ENCODE measurements at places on chromosomes 13 and 19.

GRCh38 chr13:101697745-101698144 is 245.3 kb downstream of the ITGBL1 start:
- DNase-seq, result no peak

DNA sequence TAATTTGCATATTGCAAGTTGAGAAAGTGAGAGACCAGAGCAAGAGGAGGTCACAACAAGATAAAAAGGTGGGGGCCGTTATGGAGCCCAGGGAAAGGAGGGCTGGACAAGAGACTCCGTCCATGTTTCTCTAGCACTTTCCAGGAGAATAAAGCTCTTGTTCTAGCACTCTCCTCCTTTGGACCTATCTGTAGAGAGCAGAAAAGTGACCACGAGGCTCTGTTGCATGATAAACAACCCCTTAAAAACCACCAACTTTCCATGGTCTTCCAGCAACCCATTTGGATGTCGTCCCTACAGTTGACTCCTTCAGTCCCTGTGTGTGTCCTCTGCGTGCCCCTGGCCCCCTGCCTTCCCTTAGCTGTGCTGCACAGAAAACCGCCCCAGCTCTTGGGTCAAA is 4.1 kb upstream of the ARL11 start:
- DNase-seq, result no peak

DNA sequence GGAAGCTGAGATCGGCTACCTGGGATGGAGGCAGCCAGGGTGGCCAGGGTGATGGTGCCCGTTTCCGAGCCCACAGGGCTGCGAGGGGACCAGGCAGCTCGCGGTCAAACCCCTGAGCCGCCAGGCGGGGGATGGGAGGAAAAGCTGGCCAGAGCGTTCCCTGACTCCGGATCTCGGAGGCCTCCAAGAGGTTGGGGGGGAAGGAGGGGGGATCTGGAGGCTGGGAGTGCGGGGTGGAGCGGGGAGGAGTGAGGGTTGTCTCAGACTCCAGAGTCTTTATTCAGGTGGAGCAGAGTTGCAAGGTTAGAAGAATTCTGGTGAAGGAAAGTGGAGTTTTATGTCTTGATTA is 1.1 kb downstream of the CACNG7 start:
- no peak for DNase-seq

- peak; percentile 15 for DNase-seq
Observed at GRCh38 chr19:43934985-43935708, at the start of gene ZNF45. ZNF45 (minus strand) TSS chr19:43935282; CDS start chr19:43922185, 13,097 bp downstream.

GRCh38 chr19:34808566-34808965 is 35.6 kb upstream of the ZNF599 start:
- DNase-seq, result peak; percentile 7

GRCh38 chr13:59445812-59446211 is 717.9 kb downstream of the DIAPH3 start:
- no peak for DNase-seq

DNA sequence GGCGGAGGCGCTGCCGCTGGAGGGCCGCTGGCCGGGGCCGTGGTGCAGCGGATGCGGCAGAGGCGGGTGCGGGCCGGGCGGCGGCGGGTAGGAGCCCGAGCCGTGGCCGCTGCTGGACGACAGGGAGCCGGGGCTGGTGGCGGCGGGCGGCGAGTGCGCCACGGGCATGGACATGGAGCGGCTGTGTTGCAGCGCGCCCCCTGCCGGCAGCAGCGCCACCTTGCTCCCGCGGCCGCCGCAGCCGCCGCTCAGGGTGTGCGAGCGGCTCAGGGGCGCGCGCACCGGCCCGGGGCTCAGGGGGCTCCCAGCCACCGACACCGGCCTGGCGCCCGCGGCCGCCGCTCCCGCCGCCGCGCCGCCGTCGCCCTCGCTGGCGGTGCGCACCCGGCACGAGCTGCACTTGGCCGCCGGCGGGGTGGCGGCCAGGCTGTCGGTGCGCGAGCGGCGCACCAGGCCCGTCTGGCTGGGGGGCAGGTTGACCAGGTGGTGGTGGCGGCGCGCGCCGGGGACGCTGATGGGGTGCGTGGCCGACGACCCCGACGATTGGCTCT is 1.7 kb downstream of the IRS2 start:
- DNase-seq, result no peak

DNA sequence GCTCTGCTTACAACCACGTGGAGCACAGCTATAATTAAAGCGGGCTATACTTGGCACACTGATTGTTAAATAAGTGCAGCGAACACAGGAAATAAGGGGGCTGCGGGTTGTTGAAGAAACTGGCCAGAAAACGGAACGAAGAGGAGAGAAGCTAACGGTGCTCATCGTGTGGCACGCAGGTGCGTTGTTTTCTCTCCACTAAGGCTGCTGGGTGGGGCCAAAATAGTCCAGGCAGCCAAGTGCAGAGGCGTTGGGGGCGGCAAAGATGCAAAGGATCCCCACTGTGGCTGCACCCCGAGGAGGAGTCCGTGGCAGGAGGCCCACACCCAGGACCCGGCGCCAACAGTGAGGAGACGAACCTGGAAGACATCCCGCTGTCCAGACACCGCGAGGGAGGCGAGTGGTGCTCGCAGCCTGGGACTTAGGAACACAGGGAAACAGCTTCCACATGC is 8.1 kb upstream of the ARL11 start:
- no peak for DNase-seq

DNA sequence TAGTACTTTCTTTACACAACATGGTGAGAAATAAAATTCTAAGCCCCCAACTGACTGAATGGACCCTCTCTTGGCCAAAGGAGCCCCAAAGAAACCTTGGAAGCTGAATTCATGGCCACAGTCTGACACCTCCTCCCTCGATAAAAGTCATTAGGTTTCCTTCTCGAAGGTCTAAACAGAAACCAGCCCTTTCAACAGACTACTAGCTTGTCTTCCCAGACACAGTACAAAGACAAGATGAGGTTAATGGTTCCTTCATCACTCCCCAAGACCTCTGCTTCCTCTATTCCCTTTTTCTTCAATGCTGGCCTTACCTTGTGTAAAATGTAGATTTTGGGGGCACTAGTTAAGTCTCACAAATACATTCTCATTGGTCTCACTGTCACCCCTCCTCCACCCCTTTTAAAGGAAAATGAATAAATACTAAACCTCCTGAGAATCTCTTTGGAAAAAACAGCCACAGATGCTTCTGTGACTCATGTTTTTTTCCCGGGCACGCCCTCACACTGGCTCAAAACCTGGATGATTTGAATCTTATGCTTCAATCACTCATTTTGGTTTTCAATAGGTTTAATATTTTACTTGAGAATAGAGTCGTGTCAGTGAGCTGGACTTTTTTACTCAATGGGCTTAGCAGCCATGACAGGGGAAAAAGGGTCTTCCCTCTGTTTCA is 65.8 kb upstream of the MED4 start:
- DNase-seq, result no peak

- no peak for DNase-seq
Observed at GRCh38 chr13:25881971-25882451, 169.8 kb downstream of the SHISA2 start.

DNA sequence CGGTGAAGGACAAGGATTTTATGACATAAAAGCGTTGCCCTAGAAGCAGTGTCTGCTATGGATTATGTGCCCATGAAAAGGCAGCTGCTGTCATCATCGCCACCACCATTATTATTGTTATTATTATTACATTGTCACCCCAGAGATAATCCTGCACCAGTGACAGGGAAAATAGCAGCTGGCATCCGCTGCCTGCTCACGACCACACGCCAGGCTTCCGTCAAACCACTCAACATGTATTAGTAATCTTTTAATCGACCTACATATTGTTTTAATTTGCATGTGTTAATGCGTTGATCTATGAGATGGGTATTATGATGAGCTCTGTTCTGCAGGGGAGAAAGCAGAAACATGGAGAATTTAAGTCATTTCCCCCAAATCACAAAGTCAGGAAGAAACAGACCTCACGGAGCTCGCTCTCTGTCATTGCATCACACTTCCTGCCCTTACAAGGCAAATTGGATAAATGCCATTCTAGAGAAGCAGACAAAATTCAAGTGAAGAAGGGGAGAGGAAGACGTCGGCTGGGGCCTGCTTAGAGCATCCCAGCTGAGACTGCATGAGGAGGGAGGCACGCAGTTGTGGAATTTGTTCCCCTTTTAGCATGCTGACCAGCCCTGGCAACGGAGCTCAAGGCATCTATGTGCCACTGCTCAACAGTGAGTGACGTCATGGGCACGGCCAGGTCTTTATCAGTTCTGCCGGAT is at the start of gene FFAR3:
Gene FFAR3, plus strand, starts transcription at position 594 of the 707 bp plus-strand sequence. CDS start 431 bp downstream, outside the sequence.
- DNase-seq, result no peak

GRCh38 chr19:35468637-35469036 is 20.6 kb downstream of the FFAR2 start:
- no peak for DNase-seq

DNA sequence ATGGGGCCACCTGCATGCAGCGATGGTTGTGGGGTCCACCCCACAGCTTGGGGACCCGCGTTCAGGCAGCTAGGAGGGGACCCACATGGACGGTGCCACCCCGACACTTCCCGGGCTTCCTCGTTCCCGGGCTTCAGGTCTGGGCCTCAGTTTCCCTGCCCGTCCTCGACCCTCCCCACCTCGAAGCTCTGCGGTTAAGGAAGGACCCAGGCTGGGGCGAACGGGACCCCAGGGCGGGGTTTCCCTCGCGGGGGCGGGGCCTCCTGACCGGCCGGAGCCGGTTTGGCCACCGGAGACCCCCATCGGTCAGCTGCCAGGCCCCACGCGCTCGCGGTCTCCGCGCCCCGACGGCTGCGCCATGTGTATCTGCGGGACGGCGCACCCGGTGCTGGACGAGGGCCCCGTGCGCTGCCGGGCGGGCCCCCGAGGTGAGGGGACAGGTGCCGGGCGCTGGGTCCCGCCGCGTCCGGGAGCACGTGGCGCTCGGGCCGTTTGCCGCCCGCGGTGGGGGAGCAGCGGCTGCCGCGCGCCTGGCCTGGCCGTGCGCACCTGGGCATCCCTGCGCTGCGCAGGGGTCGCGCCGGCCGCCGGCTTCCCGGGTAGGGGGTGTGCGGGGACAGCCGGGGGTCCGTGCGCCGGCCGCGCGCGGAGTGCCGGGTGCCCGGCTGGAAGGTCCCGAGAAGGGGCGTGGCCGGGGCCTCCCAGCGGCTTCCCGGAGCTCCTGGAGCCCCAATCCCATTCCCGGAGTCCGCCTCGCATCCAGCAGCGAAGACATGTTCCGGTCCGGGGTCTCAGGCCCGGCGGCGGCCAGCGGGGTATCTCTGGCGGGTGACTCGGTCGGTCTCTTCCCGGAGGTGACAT is 4.2 kb downstream of the ARHGAP45 start:
- no peak for DNase-seq

GRCh38 chr13:105616333-105617075 is 919.0 kb downstream of the EFNB2 start:
- DNase-seq, result no peak

DNA sequence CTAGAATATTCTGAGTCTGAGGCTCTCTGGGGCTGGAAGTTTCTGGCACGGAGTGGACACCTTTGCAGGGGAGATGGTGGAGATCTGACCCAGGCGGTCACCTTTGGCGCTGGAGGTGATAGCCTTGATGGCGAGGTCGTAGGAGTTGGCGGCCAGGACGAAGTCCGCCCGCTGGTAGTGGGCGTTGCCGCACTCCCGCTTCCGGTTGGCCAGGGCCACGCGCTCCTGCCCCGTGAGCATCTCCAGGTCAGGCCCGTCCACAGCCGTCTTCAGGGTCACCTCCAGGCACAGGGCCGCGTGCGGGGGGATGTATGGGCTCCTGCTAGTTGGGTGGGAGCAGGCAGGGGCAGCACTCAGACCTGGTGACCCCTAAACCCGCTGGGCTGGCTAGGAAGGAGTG is 5.3 kb downstream of the FKBP8 start:
- DNase-seq, result no peak

DNA sequence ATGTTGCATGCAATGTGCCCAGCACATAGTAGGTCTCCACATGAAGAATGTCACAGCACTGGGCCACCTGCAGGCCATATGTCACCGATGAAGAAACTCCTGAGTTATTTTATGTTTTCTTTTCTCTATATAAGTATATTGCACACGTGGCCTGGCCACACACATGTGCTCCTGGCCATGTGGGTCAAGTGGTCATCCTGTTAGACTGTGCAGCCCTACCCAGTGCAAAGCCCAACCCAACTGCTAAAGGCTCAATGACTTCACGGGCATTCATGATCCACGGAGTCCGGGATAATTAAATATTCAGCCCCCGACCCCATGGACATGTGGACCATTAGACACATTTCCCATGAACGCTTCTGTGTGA is 163.2 kb downstream of the TEX29 start:
- DNase-seq, result no peak

GRCh38 chr19:3387645-3388589 is 21.5 kb downstream of the NFIC start:
- no peak for DNase-seq

DNA sequence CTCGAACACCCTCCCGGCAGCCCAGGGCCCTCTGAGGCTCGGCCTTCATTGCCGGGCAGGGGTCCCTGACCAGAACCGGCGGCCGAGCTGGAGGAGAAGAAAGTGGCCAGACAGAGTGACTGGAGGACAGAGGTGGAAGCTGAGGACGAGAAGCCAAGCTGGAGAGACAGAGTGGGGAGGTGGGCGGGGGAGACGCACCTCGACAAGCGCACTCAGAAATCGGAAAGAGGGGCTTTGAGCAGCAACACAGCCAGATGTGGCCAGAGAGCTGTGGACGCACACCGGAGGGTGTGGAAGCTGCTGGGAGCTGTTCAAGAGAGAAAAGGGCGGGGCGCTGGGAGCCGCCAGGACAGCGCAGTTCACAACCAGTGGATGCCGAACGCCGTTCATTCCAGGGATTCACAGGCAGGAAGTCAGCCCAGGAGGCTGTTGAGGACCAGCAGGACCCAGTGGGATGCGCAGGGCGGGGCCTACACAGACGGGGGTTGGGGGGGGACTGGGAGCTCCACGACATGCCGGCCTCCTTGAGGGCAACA is 28.2 kb upstream of the C13orf46 start:
- no peak for DNase-seq

DNA sequence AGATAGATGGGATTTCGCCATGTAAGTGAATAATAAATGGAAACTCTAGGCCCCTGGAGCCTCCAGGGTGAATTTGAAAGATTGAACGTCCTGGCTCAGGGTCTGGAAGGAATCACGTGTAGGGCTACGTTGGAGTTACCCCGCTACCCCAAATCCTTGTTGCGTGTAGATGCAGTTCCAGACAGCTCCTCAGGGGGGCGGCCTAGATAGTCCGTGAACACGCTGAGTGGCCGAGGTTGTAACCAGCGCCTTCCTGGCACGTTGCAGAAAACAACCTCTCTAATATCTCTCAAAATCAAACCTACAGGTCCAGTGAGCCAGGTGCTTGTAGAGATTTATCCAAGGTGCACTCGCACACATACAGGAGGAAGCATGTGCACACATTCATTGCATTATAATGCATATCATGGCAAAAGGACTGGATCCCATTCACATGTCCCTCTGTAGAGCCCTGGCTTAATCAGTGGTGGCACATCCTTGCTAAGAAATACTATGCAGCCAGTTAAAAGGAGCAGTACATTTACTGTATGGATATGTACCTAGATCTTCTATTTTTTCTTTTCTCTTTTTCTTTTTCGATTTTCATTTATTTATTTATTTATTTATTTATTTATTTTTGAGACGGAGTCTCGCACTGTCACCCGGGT is 2.5 kb upstream of the KEAP1 start:
- no peak for DNase-seq

DNA sequence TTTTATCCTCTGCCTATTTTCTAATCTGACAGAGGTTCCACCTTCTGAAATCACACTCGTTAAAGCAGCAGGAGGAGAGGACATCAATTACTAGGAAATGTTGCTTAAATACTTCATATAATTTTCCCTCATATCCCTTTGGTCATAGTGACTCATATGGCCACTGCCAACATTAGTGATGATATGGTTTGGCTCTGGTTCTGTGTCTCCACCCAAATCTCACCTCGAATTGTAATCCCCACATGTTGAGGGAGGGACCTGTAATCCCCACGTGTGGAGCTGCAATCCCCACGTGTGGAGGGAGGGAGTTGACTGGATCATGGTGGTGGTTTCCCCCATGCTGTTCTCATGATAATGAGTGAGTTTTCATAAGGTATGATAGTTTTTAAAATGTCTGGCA is 618.4 kb upstream of the SLITRK5 start:
- DNase-seq, result no peak
